Activated naive CD4-positive, alpha-beta T cell (primary cell): ENCODE measurements at places on chromosomes 16 and 17.

DNA sequence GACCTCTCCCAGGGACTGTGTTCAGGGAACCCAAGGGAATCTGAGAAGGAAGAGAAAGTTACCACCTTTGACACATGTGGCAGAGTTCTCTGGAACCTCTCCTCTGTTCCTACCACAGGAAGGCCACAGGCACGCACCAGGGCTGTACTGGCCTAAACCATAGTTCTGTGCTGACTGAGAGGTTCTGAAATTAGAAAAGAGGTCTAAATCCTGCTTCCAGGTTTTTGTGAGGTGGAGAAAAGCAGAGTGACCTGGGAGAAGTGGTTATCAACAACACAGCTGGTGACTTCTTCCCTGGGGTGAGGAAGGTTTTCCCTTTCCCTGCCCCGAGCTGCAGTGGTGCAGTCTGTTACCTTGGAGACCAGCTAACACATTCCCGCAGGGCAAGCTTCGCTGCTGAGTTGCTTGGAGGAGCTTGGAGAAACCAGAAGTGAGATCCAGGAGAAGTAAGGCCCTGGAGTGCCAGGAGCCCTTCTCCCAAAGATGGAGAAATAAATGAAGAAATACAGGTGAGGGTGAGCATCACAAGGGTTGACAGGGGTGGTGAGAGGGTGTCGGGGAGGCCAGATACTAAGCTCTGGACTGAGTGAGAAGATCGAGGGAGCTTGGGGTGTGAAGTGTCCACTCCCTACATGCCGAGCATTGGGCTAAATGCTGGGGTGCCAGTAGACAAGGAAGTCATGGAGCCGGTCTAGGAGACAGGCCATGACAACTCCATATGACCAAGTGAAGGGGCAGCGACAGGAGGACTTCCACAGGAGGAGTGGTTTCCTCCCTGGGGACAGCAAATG is at the start of gene VWA3A:
VWA3A (plus strand) TSS at position 399 of the 791 bp plus-strand sequence; CDS start at position 496, 97 bp downstream.
- DNase-seq, result no peak

DNA sequence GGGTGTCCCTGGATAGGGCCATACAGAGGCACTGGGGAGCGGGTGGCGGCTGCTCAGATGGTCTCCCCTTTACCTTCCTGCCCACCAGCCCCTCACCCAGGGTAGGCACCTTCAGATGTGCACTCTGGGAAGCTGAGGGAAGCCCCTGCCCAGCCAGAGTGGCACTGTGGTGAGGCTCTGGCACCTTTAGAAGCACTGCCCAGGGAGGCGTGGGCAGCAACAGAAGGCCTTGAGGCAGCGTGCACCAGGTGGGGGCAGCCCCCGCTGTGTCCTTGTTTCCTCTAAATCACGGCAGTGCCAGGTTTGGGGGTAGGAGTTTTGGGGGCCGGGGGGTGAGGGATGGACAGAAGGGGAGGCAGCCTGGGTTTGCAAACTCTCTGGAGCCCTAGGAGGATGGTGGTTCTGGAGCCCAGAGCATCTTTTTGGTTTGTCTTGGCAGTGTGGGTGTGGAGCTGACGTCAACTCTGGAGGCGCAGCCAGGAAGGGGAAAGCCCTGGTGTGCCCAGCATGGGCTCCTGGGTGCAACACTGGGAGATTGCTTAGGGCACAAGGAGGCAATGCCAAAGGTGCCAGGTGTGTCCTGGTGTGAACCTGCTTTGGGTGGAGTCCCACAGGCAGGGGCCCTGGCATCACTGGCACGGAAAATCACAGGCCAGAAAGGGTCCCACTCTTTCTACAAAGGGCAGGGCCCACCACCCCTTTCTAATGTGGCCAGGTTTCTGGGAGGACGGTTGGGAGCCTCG is 23.1 kb upstream of the CDC42EP4 start:
- no peak for DNase-seq

DNA sequence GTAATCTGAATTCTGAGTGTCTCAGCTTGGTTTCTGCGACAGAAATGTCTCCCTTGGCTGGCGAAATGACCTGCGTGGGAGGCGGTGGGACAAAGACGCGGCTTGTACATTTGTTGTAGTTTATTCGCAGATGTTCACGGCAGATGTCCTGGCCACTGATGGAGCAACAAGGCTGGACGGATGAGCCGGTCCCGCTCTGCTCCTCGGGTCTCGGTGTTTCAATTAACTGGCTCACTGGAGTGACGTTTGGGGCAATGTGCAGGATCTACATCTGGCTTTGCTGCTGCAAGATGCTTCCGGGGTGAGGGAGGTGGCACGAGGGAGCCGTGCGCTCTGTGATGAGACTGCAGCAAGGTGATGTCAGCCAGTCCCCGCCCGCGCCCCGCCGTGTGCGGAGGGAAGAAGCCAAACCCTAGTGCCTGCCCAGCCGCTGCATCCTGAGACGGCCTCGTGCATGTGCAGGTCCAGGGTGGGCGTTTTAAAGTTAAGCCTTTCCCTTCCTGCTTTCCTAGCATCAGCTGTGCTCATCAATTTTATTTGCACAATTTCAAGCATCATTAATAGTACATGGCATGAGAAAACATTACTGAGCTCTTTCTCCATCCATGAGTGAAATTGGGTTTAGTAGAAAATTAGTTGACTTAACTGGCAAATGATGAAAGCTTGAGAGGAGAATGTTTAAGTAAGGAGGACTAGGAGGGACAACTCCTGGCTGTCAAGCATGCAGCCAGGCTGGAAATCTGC is 44.4 kb downstream of the MGAT5B start:
- no peak for DNase-seq

DNA sequence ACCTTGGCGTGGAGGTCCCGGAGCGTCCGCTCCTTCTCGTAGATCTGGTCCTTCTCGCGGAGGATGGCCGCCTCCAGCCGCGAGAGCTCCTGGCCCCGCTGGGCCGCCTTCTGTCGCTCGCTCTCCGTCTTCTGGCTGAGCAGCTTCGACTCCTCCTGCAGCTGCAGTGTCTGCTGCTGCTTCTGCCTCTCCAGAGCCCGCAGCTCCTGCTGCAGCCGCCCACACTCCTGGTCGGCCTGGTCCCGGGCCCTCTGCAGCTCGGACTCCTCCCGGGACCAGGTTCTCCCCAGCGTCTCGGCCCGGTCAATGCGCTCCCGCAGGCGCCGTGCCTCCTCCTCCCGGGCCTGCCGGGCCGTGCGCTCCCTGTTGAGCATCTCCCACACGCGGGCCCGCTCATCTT is 7.6 kb downstream of the CDK3 start:
- DNase-seq, result no peak

- DNase-seq, result no peak
Observed at GRCh38 chr17:45948498-45948880, 50.6 kb upstream of the STH start.

DNA sequence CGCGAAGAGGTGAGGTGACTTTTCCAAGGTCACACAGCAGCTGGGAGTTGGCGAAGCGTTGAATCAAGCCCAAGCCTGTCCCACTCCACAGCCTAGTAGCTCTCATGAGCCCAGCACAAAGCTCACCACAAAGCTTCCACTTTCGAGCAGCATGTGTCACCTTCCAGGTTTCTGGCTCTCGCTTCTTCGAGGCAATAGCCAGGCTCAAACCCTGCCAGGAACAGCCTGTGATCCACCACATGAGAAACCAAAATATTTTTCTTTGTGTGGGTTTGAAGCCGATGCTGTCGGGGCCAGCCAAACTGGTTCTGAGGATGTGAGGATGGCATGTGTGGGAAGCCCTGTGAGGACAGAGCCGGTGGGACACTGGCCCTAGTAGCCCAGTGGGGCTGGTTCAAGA is 68.1 kb downstream of the COG7 start:
- no peak for DNase-seq

DNA sequence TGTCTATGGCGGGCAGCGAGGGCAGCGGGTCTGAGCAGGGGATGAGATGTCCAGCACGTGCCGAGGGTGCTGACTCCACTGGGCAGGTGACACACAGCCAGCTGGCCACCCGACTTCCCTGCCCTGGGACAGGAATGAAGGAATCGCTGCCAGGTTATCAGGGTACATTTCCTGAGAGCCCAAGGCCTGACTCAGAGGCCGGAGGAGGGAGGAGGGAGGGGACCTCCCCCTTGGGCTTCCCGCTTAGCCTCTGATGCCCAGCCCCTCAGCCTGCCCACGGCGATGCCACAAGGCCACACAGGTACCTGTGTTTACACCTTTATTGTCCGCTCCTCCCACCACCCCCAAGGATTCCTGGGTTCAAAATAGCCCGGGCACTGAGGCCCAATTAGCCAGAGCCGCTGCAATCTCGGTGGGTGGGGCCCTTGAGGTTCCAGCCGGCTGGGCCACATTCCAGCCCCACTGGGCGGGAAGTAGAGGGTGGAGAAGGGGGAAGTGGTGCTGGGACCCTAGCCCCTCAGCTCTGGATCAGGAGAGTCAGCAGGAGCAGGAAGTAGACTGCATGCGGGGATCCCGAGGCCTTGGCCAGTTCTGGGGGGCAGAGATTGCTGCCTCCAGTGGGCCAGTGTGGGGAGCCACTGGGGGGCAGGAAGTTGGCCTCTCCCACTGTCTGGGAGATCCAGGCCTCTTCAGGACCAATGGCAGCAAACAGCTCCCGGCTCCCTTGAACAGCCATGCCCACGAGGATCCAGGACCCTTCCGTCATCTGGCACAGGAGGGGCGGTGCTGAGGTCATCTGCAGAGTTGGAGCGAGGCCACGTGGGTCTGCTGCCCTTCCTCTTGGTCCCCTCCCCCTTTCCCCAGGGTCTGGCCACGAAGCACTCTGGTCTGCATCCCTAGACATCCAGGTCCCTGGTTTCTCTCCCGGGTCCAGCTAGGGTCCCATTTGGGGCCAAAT is 3.4 kb upstream of the PRSS8 start:
- no peak for DNase-seq

GRCh38 chr17:82097919-82098168 is 192 bp downstream of the FASN start:
- DNase-seq, result no peak

- no peak for DNase-seq
Observed at GRCh38 chr17:51946311-51946710, 212.2 kb downstream of the CA10 start.

- DNase-seq, result no peak
Observed at GRCh38 chr16:77386831-77387814, 47.7 kb downstream of the ADAMTS18 start.

DNA sequence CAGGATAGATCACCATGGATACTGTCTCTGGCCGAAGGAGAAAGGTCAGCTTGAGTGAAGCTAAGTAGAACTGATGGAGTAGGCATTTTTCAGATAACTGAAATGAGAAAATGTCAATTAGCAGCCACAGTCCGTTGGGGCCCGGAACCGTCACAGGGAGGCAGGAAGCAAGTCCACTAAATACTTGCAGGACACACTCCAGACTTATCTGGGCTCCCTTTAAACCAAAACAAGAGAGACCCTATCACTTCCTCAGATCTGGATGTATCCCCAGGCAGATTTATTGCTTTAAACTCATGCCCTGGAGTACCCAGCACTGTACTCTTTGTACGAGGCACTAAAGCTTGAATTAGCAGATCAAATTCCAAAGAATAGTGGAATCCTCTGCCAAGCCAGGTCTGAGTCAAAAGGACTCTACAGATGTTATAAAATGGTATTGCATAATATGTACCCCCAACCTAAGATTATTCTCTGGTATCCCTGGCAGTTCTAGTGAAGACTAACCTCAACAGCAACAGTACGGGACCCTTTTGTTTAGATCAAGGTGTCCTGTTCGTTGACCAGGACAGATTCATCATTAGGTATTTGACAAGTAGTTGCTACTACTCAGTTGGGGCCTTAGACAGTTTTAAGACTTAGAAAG is 8.1 kb downstream of the ZP2 start:
- DNase-seq, result no peak

- no peak for DNase-seq
Observed at GRCh38 chr17:68701046-68701445, 99.9 kb upstream of the FAM20A start.

DNA sequence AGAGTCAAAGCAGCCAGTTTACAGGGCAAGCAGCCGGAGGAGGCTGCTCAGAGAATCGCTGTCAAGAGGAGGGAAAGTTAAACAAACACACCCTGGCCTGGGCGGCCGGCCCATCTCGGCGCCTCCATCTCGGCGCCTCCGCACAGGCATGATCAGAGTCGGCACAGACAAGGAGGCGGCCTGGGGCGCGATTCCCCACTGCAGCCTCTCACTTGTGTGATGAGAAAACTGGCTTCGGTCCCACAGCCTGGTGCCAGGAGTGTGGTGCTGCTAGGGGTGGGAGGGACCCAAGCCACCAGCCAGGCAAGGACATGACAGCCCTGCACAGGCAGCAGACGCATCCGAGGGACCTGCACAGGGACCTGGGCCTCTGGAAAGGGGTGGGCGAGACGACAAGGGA is 17.7 kb downstream of the SLC38A10 start:
- no peak for DNase-seq

GRCh38 chr17:74836691-74837467 is 22.8 kb downstream of the GRIN2C start:
- no peak for DNase-seq

DNA sequence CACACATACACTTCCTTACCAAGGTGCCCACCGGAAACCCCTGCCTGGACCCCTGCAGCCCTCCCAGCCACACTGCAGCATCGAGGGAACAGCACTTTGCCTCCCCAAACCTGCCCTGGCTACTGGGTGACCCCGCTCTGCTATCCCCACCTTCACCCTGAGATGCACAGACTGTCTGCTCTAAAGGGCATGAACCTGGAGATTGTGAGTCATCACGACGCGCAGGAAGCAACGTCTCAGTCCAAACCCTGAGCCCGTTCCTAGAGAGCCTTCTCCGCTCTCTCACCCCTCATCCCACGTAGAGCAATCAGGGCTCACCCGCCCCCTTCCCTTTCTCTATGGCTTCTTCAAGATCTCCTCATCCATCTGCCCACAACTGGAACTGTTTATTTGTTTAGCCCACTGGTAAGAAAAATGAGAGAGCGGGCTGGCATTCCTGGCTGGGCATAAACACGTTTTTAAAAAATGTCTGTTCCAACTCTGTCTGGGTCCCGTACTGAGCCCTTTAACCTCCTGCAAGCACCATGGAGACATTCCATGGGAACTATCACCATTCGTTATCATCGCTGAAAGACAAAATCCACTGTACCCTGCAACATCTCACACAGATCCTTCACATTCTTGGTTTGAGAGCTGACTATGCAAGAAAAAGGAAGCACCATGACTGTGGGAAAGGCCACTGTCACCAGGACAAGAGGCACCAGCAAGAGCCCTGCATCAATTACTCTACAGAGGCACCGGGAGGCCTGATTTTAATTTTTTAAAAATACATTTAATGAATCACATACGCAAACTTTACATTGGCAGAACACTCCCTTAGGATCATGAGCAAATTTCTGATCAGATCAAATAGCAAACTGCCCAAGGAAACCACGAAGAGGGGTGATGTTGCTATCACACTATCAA is 28.2 kb downstream of the ZFHX3 start:
- DNase-seq, result no peak

- DNase-seq, result no peak
Observed at GRCh38 chr16:19437280-19437679, 19.6 kb downstream of the TMC5 start.
